Stimulated activated CD8-positive, alpha-beta memory T cell treated with anti-CD3 and anti-CD28 coated beads, Interleukin-4, amount 100 ng/mL, for 1 hour (primary cell): ENCODE measurements at places on chromosomes 5 and 9.
A peak's percentile ranks its signal among the peaks of the same experiment; 100 is the strongest.

GRCh38 chr5:77418601-77419581 lies 73.2 kb downstream of the WDR41 start:
- DNase-seq: no peak

- DNase-seq: no peak
These were observed 35.1 kb upstream of the ZFYVE16 start for GRCh38 chr5:80372780-80373179.

DNA sequence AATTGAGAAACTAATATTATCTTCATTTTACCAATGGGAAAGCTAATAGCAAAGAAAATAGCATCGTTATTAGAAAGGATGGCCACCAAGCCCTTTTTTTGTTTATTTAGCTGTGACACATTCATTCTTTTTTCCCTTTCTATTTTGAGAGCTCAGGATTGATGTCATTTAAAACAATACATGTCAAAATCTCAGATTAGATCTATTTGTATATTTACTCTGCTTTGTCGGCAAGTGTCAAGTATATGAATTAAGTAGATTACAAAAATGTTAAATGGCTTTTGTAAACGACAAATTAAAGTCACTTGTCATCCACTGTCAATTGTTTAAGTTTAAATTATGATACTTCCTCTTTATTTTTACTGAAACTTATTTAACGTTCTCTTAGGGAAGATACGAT lies 118.9 kb downstream of the PAM start:
- no peak for DNase-seq

- no peak for DNase-seq
These were observed 75.4 kb upstream of the SELENOP start for GRCh38 chr5:42887097-42887496.

- DNase-seq: no peak
These were observed 486.1 kb upstream of the CDH9 start for GRCh38 chr5:27524515-27524914.

- DNase-seq: no peak
These were observed 30.3 kb upstream of the GRXCR2 start for GRCh38 chr5:145903113-145903512.

GRCh38 chr9:8724284-8725018 lies 924.9 kb upstream of the DMAC1 start:
- no peak for DNase-seq

DNA sequence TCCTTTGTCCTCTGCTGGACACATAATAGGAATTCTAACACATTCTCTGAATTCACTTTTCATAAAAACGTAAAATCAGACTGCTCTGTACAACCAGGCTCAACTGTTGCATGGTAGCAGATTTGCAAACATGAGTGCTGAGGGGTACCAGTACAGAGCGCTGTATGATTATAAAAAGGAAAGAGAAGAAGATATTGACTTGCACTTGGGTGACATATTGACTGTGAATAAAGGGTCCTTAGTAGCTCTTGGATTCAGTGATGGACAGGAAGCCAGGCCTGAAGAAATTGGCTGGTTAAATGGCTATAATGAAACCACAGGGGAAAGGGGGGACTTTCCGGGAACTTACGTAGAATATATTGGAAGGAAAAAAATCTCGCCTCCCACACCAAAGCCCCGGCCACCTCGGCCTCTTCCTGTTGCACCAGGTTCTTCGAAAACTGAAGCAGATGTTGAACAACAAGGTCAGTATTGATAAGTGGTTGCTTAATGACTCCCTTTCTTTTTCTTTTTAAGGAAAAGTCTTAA lies 11.1 kb downstream of the PIK3R1 start:
- DNase-seq: no peak

GRCh38 chr5:170393958-170394357 lies 4.8 kb upstream of the KCNMB1 start:
- no peak for DNase-seq

GRCh38 chr9:136996361-136997292 lies at the start of gene CLIC3:
CLIC3 (minus strand) TSS chr9:136996568; CDS start chr9:136996543, 25 bp downstream.
- DNase-seq: peak; percentile 30

DNA sequence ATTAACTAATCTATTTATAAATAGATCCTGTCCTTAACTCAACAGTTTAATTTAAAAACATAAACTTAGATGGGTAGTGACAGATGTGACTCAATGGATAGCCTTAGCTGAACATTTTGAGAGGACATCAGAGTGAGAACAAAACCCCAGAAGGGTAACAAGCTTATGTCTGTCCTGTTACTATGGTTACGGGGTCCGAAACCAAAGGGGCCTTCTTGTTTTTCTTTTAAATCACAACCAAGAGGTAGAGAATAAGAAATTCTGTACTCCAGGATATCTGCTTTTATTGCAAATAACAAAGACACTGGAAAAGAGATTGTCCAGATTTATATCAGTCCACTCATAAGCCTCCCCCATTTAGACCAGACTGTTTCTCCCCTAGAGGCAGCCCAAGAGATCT lies 612.1 kb downstream of the MTRR start:
- DNase-seq: no peak

GRCh38 chr5:58929726-58930125 lies 346.9 kb downstream of the RAB3C start:
- DNase-seq: no peak

DNA sequence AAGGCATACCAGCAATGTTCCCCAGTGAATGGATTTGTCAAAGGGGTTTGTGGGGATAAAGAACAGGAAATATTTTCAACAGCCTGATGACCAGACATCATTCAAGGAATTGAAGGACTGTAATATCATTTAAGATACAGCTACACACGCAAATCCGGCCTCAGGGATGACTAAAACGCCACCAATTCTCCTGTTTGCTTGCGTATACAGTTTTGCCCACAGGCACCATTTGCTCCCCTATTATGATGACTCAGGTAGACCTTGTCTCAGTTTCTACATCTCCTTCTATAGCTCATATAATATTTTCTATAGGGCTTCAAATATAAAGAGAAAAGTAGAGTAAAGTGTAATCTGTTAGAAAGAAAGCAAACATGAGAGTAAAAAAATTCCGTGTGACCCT lies 29.7 kb upstream of the ITGA1 start:
- no peak for DNase-seq

DNA sequence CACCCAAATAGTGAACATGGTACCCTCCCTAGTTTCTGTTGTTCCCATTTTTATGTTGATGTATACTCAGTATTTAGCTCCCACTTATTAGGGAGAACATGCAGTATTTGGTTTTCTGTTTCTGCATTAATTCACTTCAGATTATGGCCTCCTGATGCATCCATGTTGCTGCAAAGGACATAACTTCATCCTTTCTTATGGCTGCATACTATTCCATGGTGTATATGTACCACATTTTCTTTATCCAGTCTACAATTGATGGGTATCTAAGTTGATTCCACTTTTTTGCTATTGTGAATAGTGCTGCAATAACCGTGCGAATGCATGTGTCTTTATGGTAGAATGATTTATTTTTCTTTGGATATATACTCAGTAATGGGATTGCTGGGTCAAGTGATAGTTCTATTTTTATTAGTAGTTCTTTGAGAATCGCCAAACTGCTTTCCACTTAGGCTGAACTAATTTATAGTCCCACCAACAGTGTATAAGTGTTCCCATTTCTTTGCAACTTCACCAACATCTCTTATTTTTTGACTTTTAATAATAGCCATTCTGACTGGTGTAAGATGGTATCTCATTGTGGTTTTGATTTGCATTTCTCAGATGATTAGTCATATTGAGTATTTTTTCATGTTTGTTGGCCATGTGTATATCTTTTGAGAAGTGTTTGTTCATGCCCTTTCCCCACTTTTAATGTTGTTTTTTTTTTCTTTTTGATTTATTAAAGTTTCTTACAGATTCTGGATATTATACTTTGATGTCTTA lies 79.6 kb downstream of the SMIM15 start:
- no peak for DNase-seq

DNA sequence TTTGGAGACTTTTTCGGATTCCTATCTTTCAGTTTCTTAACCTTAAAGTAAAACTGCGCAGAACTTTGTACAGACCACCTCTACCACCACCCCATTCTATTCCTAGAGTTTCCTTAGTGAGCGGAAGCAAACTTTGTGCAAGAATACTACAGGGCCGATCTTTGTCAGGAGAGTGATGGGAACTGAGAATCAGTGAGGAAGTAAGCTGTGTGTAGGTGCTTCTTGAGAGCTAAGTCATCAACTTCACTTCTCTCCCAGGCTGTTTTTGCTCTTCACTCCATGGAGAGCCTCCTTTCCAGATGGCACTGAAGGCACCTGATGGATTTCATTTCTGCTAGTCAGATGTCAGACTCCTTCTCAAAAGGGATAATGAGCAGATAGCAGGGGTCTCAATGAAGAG lies 127.3 kb downstream of the SPATA31D1 start:
- no peak for DNase-seq

DNA sequence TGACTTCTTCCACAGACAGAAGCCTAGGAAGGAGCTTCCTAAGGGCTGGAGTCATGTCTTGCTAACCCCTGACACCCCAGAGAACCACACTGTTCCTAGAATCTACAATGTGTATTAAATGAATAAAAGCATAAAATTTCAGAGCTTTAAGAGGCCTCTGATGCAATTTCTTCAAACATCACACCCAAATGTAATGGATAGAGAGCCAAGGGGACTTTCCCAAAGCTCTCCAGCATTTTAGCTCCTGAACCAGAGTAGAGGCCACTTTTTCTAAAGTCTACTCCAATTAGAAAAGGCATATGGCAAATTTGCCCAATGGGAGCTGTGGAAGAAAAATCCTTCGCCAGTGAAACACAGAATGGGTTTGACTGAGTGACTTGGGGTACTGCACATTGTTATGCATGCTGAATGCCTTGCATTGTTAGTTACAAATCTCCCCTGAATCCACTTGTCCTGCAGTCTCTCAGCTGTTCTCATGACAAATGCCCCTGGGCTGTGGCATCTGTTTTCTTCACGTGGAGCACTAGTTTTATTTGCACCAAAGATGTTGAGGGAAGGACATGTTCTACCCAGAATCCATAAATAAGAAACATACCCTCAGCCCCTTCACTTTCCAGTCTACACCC lies 334.0 kb downstream of the ASTN2 start:
- DNase-seq: no peak

DNA sequence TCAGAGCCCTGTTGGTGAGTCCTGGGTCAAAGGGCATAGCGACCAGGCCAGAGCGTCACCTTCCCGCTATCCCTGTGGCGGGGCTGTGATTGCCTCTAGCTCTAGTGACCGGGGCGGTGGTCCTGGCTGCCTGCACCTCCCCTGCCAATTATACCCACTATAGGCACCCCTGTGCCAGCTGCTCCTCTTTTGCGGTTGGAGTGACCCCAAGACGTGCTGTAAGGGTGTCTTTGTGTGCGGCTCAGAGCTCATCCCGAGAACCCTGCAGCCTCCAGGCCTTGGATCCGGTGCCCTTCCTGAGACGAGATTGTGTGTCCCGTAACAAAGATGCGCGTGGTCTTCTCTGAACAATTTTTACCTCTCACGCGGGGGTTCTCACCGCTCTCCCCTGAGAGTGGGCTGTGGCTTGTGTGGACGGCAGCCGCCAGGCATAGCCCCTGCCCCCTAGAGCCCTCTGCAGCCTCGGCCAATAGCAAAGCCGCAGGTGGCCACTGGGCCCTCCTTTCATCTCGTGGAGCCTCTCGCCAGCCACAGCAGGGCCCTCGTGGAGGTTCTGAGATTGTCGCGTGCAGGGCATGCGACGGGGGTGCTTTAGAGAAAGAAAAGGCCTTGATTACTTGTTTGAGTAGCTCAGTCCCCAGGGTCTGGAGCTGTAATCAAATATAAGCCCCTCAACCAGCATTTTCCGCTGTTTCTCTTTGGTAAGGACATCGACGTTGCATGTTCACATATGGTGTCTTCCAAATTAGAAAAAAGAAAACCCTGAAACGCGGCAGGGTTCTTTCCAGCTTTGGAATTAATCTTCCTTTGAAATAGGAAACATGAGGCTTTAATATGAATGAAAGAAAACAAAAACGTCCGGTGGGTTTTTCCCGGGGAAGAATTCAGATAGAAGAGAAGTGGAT lies 10.7 kb downstream of the NKD2 start:
- DNase-seq: no peak

- no peak for DNase-seq
These were observed 107.5 kb downstream of the NDFIP1 start for GRCh38 chr5:142215915-142216681.

GRCh38 chr5:149310947-149311658 lies 34.2 kb upstream of the GRPEL2 start:
- no peak for DNase-seq

DNA sequence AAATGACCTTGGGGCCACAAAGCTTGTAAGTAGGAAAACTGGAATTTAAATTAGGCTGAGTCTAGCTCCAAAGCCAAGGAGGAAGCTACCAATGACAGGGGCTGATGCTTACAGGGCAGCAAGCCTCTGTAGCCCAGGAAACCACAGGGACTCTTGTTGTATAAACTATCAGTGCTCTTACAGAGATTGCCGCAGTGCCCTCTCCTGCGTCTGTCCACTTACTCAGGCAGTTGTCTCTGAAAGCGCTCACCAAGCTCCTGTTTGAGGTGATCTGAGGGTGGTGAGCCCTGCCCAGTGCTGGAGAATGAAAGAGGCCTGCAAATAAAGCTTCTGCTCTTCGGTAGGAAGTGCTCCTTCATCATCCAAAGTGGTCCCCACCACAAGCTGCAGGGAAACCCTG lies 498.8 kb downstream of the ARHGEF28 start:
- DNase-seq: no peak

GRCh38 chr5:146626936-146627335 lies 110.9 kb upstream of the GPR151 start:
- no peak for DNase-seq

DNA sequence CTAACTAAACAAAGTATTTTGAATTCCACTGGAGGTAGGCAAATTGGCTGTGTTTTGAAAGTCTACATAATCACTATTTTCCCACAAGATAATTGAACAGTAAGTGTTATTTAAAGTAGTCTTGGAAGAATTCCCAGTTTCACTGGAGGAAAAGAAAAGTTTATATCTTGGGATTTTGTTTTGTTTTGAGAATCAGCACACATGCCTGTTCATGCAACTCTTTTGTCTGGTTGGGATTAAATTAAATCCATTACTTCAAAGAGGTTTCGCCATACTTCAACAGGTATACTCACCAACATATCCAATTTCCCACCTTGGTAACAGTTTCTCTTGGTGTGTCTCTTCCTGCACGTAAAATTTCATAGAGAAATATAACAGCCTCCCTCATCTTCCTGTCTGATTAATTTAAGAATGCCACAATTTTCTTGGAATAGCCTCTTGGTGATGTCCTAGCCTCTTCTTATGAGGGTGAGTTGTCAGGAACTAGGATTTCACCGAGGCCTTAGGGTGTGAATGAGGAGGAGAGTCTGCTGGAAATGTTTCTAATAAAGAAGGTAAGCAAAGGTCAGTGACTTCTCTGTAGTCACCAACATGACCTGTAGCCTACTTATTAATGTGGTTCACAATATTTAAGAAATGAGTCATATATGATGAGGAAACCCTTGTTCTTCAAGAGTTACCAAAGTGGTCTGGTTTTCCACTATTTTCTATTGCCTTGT lies 48.1 kb downstream of the ITGA2 start:
- no peak for DNase-seq

DNA sequence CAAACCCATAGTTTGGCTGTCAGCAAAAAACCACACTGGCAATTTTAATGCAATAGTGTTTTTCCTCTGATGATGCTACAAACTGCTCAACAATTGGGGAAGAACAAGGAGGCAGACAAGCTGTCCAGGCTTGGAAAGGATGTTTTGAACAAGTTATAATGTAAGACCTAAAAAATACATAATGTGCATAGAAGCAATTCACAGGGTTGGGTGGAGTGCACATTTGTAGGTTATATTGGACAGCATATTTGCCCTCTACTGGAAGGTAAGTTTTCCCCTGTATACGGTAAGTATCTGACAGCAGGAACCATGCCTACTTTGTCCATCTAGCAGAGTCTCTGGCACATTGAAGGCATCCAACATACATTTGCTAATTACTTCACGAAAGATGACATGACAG lies 114.3 kb upstream of the PUM3 start:
- no peak for DNase-seq
